Jurkat, Clone E6-1 (cell line): ENCODE measurements at places on chromosomes 1 and 21.

- DNase-seq = no peak
Measured at GRCh38 chr1:209042413-209042812, 541.1 kb upstream of the CAMK1G start.

DNA sequence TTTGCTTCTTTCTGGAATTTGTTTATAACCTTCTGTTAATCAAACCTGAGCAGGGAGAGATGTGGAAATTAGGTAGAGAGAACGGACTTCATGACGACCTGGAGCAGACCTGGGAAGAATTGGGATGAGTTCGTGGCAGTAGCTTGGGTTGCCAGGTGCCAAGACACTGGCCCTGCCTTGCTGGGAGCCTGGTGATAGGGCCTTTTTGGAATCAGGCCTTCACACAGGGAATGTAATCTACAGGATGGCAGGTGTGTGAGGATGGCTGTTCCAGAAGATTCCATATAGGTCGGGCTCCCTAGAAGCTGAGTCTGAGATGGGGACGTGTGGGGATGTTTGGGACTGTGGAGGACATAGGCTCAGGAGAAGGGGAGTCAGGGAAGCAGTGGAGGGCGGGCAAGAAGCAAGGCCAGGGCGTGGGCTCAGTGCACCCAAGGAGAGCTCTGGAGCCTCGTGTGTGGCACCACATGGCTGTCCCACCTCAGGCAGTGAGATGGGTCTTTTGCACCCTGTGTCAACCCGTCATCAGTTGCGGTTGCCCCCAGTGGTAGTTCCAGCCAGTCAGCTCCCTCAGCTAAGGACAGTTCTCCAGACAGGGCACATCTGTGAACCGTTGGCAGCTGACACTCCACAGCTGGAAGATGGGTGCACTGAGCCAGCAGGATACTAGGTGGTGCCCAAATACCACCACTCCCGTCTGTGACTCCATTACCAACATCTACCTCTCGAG lies 395.9 kb downstream of the MATN1 start:
- no peak for DNase-seq

DNA sequence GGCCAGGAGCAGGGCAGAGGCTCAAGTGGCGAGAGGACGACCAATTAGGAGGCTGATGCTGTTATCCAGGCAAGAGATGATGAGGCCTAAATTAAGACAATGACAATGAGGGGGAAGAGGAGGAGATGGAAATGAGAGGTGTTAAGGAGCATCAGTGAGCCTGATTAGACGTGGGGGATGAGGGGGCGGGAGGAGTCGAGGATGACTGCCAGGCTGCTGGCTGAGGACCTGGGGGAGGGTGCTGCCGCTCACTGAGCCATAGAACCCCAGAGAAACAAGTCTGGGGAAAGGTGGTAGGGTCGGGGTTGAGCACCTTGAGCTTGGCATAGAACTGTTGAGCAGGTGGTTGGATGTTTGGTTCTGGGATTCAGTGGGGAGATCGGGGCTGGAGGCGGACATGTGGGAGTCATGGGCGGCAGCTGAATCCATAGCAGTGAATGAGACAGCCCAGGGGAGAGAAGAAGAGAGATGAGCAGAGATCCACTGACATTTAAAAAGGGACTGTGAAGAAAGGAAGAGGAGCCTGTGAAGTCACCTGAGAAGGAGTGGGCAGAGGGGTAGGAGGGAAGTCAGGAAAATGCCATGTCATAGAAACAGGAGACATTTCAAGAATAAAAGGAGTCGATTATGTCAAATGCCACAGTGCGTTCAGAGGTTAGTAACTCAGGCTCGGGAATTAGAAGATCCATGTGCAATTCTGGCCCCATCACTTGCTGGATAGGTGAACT lies 28.5 kb downstream of the DLGAP3 start:
- DNase-seq = no peak

GRCh38 chr1:14835725-14836124 lies 237.2 kb downstream of the KAZN start:
- DNase-seq = no peak

- DNase-seq = no peak
Measured at GRCh38 chr1:27001570-27002360, 8.3 kb downstream of the TRNP1 start.

- no peak for DNase-seq
Measured at GRCh38 chr1:59078866-59079265, 218.0 kb upstream of the FGGY start.

GRCh38 chr1:154860156-154860870 lies 9.8 kb downstream of the KCNN3 start:
- peak; percentile 87 for DNase-seq

DNA sequence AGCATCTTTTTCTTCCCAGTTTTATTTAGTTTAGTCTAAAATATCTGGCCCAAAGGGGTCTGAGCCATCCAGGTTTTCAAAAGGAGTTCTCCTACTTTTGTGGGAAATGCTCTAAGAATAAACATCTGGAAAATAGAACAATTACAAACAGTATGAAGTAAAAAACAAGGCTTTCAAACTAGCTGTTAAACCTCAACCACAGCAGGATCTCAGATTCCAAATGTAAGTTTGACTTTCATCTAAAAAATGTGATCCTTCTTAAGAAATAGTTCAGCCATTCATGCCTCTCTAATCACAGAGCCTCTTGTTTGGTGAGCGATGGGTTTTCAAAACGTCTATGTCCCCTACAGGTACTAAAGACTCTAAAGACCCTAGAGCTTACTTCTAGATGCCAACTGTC lies 413.5 kb downstream of the DUSP10 start:
- no peak for DNase-seq

DNA sequence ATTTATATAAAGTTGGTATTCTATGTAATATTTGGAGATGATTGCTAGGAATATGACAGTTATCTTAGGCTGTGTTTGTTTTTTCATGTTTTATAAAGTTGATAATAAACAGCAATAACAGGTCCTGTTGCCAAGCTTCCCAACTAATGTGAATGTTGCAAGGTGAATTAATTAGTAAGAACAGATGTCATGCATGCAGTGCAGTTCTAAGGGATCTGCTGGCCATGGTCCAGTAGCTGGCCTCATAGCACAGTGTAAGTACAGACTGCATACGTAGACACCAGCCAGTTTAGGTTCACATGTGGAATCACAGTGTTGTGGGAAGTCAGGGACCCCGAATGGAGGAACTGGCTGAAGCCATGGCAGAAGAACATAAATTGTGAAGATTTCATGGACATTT lies 478.2 kb downstream of the NEGR1 start:
- DNase-seq = no peak

DNA sequence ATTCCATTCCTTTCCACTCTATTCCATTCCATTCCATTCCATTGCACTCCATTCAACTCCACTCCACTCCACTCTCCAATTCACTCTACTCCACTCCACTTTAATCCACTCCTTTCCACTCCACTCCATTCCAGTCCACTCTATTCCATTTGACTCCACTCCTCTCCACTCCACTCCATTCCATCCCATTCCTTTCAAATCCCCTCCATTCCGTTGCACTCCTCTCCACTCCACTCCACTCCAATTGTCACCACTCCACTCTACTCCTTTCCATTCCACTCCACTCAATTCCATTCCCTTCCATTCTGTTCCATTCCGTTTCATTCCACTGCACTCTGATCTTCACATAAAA lies 2563.7 kb upstream of the TPTE start:
- no peak for DNase-seq

GRCh38 chr1:21857840-21858670 lies 46.0 kb downstream of the LDLRAD2 start:
- DNase-seq = no peak

DNA sequence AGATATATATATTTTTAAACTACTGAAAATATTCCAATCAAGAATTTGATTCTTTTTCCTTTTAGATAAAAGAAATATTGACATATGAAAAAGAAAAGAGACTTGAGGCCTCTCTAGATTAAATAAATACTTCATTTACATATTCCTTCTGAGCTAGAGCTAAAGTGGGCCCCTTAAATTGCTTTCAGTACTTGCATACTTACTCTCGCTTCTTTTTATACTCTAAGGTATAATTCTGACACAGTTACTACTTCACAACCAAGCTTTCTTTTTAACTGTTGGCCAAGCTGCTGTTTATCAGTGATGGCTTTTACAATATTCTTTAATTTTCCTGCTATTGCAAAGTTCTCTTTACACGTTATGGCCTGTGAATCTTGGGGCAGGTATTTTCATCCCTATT lies 24.6 kb downstream of the EXTL2 start:
- no peak for DNase-seq

- no peak for DNase-seq
Measured at GRCh38 chr1:187621951-187622350, 793.2 kb downstream of the PLA2G4A start.

GRCh38 chr21:42632336-42632751 lies 21.1 kb upstream of the PDE9A start:
- no peak for DNase-seq

GRCh38 chr1:208137193-208137592 lies 107.0 kb downstream of the PLXNA2 start:
- DNase-seq = no peak

GRCh38 chr1:33260439-33260838 lies 4.1 kb downstream of the ZNF362 start:
- DNase-seq = no peak

DNA sequence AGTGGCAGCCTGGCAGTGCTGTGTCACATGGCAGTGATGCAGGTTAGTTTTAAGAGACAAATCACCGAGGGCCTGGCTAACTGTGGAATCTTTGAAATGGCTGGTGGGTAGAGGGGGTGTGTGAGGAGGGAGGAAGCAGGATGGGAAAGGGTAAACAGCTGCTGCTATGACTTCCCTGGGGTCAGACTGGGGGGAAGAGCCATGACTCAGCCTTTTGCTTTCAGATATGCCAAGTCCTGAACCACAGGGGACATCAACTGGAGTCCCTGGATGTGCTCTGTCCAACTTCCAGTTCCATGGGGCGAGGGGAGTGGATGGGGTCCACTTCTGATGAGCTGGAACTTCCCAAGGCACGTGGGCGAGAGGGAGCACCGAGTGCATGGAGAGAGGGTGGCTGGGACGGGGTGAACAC lies 121.1 kb upstream of the ADAR start:
- no peak for DNase-seq

DNA sequence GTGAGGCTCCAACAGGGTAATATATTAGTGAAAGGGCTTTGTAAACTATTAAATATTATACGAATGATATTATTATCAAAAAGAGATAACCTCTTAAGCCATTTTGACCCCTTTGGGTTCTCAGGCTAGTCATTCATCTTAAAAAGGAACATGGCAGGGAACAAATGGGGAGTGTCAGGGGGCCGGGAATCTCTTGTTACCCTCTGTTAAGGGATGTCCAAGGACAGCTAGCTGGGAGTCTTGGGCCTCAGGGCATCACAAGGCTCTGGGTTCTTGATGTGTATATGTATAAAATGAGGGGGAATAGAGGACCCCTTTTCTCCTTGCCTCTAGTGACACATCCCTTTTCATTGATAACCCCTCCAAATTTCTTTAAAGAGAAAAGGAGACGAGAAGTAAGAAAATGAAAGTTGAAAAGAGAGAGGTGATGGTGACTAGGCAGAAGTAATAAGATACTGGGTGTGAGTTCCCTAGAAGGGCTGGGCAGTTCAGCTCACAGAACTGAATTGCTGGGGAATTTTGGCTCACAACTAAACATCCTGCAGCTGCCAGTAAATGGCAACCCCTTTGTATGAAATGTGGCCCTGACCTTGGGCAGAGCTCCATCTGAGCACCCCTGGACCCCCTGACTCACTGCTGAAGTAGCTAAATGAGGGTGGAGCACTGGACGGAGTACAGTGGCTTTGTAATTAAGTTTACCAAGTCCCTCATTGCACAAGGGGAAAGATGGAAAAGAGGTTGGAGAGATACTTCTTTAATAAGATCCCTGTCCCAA lies 20.0 kb upstream of the ZNF326 start:
- DNase-seq = no peak

GRCh38 chr1:56548571-56548970 lies 30.8 kb downstream of the PLPP3 start:
- DNase-seq = no peak

DNA sequence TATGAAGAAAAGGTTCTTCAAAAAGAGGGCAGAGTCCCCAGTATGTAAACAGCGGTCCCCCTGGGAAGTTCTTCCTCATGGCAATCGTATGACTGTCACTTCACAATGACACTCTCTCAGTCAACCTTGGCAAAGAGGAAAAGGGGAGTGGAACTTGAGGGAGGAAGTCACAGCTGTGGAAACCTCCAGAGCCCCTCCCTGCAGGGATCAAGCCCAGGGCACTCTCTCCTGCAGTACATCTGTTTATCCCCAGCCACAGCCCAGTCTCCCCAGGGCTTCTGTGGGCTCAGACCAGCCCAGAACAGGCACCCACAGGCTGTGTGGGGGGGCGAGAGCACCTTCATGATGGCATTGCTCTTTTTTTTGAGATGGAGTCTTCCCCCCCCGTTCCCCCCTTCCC lies 2.0 kb downstream of the ATP13A2 start:
- no peak for DNase-seq

GRCh38 chr1:3495776-3496745 lies 41.6 kb downstream of the ARHGEF16 start:
- no peak for DNase-seq

DNA sequence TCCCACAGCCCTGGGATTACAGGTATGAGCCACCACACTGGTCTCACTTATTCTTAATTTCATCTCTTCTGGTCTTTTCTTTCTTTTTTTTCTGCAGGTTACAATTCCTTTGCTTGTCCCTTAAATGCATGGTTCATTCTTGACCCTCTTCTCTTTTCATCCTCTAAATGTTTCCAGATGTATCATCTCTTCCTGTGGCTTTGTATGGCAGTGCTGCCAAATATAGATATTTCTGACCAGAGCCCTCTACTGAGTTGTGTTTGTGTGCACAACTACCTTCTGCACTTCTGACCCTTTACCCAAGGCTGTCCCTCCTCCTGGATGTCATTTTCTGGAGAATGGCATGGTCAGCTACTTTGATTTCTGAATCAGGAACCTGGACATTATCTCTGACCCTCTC lies 32.5 kb downstream of the OLFML3 start:
- DNase-seq = no peak

DNA sequence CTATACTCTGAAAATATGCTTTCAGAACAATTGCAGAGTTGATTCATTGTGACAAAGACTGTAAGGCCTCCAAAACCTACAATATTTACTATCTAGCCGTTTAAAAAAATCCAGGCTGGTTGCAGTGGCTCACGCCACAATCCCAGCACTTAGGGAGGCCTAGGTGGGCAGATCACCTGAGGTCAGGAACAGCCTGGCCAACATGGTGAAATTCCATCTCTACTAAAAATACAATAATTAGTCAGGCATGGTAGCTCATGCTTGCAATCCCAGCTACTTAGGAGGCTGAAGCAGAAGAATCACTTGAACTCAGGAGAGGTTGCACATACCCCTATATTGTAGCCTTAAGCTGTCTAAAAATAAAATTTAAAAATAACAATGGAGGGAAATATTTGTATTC lies 5.3 kb upstream of the TFF2 start:
- no peak for DNase-seq
